Astrocyte of the cerebellum (primary cell): ENCODE measurements at places on chromosomes 11 and 22.

- no peak for DNase-seq
Observed at GRCh38 chr11:66315921-66316811, 678 bp downstream of the CD248 start.

DNA sequence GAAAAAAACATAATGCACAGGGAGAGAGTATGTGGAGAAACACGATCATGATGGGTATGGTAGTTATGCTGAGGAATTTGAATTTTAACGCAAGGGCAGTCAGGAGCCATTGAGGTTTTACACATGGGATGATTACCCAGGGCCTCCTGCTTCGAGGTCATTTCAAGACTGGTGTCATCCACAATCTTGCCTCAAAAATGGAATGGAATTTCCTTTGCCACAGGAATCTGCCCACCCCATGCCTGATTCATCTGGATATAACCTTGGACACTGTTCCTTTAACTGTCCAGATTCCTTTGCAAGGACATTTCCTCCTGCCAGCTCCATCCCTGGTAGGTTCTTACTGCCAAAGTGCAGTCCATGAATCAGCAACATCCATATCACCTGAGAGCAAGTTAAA, 655.9 kb upstream of the TENM4 start:
- peak; percentile 81 for DNase-seq

DNA sequence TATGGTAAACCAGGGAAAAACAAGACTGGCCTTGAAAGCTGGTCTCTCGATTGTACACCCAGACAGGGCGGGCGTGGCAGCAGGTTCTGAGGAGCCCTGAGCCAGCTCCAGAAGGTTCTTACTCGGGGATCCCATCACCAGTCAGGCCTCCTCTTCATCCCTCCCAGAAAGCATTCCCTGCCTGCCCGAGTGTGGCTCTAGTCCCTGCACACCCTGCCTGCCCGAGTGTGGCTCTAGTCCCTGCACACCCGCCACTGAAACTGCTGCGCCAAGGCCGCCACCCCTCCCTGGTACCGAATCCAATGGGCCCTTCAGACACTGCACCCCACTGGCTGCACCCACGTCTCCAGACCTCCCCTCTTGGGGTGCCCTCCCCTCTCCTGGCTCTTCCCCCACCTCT, 30.1 kb downstream of the KIAA0930 start:
- DNase-seq: no peak

GRCh38 chr11:128825050-128825784, 41.9 kb downstream of the KCNJ1 start:
- no peak for DNase-seq

GRCh38 chr22:39254122-39254521, 9.3 kb upstream of the PDGFB start:
- no peak for DNase-seq
